Bronchus fibroblast of lung (primary cell): ENCODE measurements at places on chromosomes 2 and 18. TPM values are rescaled to one million over a fixed set of nuclear protein-coding genes. Genes with fewer than 3 reads are reported as not detected.

The SLC8A1 gene
- total RNA-seq = 11.9 and 15.0 TPM in 2 replicates

The CD226 gene
- under 0.01 TPM in 1 of 2 replicates, not detected in the other for total RNA-seq

The SERPINB4 gene
- not detected in 2 replicates for total RNA-seq

The CYTIP gene
- not detected in 2 replicates for total RNA-seq

The WNT10A gene
- not detected in 2 replicates for total RNA-seq

The RAB6C gene
- not detected in 2 replicates for total RNA-seq

The NEU2 gene
- not detected in 2 replicates for total RNA-seq

The CRYGC gene
- total RNA-seq = not detected in 2 replicates

The SLC16A14 gene
- 0.89 and 1.0 TPM in 2 replicates for total RNA-seq

The GTF2A1L gene
- 0.34 and 0.45 TPM in 2 replicates for total RNA-seq

The LIMS4 gene
- total RNA-seq = not detected in 2 replicates

The TBR1 gene
- total RNA-seq = not detected in 2 replicates

The TCF23 gene
- not detected in 2 replicates for total RNA-seq

The ST6GAL2 gene
- under 0.01 TPM in 2 replicates for total RNA-seq

The EPC2 gene
- total RNA-seq = 8.6 and 9.8 TPM in 2 replicates

The MYOM1 gene
- total RNA-seq = 0.15 TPM in 1 of 2 replicates, not detected in the other

The YPEL5 gene
- total RNA-seq = 22.7 and 23.8 TPM in 2 replicates

The SLC20A1 gene
- 49.7 and 51.4 TPM in 2 replicates for total RNA-seq

The ADGRF3 gene
- under 0.01 TPM in 1 of 2 replicates, not detected in the other for total RNA-seq

The TMEM178A gene
- total RNA-seq = 0.84 TPM in 1 of 2 replicates, not detected in the other

The EN1 gene
- 0.15 and 0.17 TPM in 2 replicates for total RNA-seq

The CHRND gene
- not detected in 2 replicates for total RNA-seq

The TRIM43B gene
- not detected in 2 replicates for total RNA-seq

The FAM210A gene
- total RNA-seq = 6.6 and 7.9 TPM in 2 replicates

The UBE2F gene
- total RNA-seq = 60.4 and 66.7 TPM in 2 replicates

The AQP4 gene
- not detected in 2 replicates for total RNA-seq

The UGT1A1 gene
- total RNA-seq = not detected in 2 replicates

The DSG4 gene
- not detected in 2 replicates for total RNA-seq

The COBLL1 gene
- 0.67 and 0.74 TPM in 2 replicates for total RNA-seq

The OR6B2 gene
- not detected in 2 replicates for total RNA-seq

The CPO gene
- not detected in 2 replicates for total RNA-seq

The AQP12A gene
- total RNA-seq = not detected in 2 replicates

The WDR43 gene
- 35.5 and 39.4 TPM in 2 replicates for total RNA-seq

The HOXD13 gene
- total RNA-seq = not detected in 2 replicates

The ALPI gene
- not detected in 2 replicates for total RNA-seq

The SOX11 gene
- total RNA-seq = 7.1 and 7.4 TPM in 2 replicates

The MLPH gene
- total RNA-seq = 26.6 and 27.2 TPM in 2 replicates

The FRZB gene
- 0.89 and 1.2 TPM in 2 replicates for total RNA-seq

The SCG2 gene
- 3.0 and 4.0 TPM in 2 replicates for total RNA-seq

The SNORC gene
- total RNA-seq = 1.5 and 9.9 TPM in 2 replicates

The POTEJ gene
- total RNA-seq = not detected in 2 replicates

The SP100 gene
- 41.4 and 49.5 TPM in 2 replicates for total RNA-seq

The ANKRD23 gene
- total RNA-seq = 0.84 and 0.89 TPM in 2 replicates

The PELI1 gene
- total RNA-seq = 2.1 and 2.4 TPM in 2 replicates

The ATAD2B gene
- 1.5 TPM in 2 replicates for total RNA-seq

The LRRC30 gene
- total RNA-seq = not detected in 2 replicates

The AGXT gene
- 0.15 TPM in 1 of 2 replicates, not detected in the other for total RNA-seq

The CRYBA2 gene
- total RNA-seq = not detected in 2 replicates

The ASB18 gene
- total RNA-seq = not detected in 2 replicates

The SMPD4 gene
- 57.5 and 60.9 TPM in 2 replicates for total RNA-seq

The ACTG2 gene
- 16.5 and 24.8 TPM in 2 replicates for total RNA-seq

The COLEC11 gene
- 0.50 and 0.59 TPM in 2 replicates for total RNA-seq

The KIAA2012 gene
- not detected in 2 replicates for total RNA-seq

The TXNDC2 gene
- not detected in 2 replicates for total RNA-seq
